ENCODE measurements at places on chromosomes 13 and 19.

- no peak for DNase-seq
Observed at GRCh38 chr13:72181661-72182060, 314.7 kb upstream of the DACH1 start.

DNA sequence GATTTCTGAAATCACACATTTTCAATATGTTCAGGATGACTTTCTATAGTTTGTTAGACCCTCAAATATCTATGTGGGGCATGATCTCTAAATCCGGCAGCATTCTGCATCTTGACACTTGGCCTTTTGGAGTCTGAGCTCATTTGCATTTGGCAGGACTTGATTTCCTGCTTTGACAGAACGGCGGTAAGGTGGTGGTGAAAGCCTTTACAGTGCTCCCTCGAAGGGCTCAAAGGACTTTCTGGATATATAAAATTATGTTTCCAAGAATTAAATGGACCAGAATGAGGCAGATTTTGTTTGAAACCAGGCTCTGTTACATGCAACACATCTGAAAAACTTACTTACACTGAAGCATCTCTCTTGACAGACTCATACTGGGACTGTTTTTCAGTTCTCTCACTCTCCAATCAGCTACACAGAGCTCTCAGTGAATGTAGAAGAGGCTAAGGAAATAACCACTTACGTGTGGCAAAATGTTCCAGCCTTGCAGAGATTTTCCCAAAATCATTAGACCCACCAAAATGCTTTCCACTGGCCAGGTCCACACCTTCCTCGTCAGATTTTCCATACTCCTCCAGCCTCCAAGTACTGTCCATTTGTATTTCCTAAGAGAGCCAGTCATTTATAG lies 207.2 kb downstream of the SPRY2 start:
- DNase-seq, result no peak

- no peak for DNase-seq
Observed at GRCh38 chr13:98252931-98253470, 75.9 kb upstream of the RNF113B start.

DNA sequence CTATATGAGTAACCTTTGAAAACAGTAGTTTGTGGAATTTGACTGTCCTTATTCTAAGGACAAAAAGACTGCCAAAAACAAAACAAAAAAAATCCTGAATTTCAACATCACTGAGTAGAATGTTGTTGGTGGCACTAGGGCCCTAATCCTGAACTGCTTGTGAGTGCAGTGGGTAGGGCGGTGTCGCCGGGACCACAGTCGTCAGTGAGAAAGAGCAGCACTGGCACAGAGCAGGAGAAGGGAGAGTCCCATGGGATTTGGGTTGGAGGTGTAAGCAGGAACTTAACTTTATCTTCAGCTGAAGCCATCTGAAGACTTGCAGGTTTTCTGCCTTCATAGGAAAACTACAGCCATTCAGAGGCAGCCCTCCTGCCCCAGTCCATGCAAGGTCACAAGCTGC lies 5.6 kb downstream of the PCID2 start:
- DNase-seq, result no peak

- peak; percentile 16 for DNase-seq
Observed at GRCh38 chr19:5480427-5480836, 25.2 kb downstream of the ZNRF4 start.

- no peak for DNase-seq
Observed at GRCh38 chr13:29125934-29126424, 305.8 kb downstream of the MTUS2 start.

- DNase-seq, result no peak
Observed at GRCh38 chr13:51729866-51730553, 74.0 kb downstream of the DHRS12 start.

GRCh38 chr13:73399347-73400216 lies 340.8 kb downstream of the KLF5 start:
- DNase-seq, result no peak

DNA sequence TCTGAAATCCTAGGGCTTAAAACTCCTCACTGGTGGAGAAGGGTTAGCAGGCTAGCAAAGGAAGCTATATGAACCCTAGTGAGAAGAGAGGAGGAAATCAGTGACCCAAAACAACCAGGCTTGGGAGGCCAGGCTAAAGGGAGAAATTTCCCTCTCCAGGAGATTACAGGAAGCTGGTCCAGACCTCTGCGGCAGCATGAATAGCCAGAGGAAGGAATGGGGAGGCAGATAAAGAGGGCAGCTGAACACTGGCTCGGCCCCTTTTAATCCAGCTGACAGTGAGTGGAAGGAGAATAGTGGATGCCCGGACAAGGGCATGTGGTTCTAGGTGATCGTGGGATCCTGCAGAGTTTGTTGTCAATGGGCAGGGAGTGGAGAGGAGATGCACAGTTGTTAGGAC lies 130.6 kb downstream of the COG6 start:
- no peak for DNase-seq

GRCh38 chr13:47790755-47791154 lies 210.3 kb downstream of the SUCLA2 start:
- no peak for DNase-seq

- no peak for DNase-seq
Observed at GRCh38 chr13:75621147-75621546, 15.0 kb upstream of the LMO7 start.
